Pancreas (tissue), 10 donors: ENCODE measurements at places on chromosomes 7 and 10. TPM values are rescaled to one million over a fixed set of nuclear protein-coding genes. Genes with fewer than 3 reads are reported as not detected.
A peak's percentile ranks its signal among the peaks of the same experiment; 100 is the strongest.

GRCh38 chr10:54710918-54711317 is 90.1 kb downstream of the PCDH15 start:
- no peak overlapping the region for H3K4me3 ChIP-seq
- no peaks in the 10 kb centered on the region for H3K4me1 ChIP-seq
- no peaks in the 10 kb centered on the region for H3K27me3 ChIP-seq
- H3K36me3 ChIP-seq: no peaks in the 10 kb centered on the region
- H3K27ac ChIP-seq: no peak overlapping the region

DNA sequence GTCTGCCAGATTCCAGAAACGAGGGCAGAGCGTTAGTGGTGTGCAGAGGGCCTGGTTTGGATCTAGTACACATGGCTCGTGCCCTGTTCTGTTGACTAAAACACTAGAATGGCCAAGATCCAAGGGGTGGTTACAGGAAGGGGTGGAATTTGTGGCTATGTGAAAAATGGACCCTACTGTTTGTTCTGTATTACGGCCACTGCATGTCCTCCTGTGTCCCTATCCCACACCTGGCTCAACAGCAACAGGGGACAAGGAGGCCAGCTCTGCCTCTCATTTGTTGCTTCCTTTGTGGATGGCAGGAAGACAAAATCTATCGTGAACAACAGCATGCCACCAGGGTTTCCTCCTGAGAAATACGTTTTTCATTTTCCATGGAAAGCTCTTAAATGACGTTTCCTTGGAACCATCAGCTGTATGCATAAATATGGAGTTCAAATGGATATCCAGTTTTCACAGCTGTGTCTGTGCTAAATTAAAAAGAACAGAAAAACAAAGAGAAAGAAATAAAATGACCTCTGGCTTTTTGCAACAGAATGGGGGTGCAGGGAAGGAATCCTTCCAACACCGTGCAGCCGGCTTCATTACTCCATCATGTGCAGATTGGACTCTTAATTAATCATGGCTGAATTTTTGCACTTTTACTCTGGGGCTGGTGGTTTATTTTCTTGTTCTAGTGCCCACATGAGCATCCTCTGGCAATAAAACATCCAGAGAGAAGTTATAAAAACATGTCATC is 318.9 kb downstream of the CXCL12 start:
- H3K4me1 ChIP-seq: no peaks in the 10 kb centered on the region
- H3K4me3 ChIP-seq: no peak overlapping the region
- H3K27me3 ChIP-seq: no peaks in the 10 kb centered on the region
- no peaks in the 10 kb centered on the region for H3K36me3 ChIP-seq
- no peak for DNase-seq

GRCh38 chr10:26269754-26270153 is 53.2 kb downstream of the GAD2 start:
- H3K27me3 ChIP-seq: no peaks in the 10 kb centered on the region
- no peaks in the 10 kb centered on the region for H3K36me3 ChIP-seq
- H3K27ac ChIP-seq: no peak overlapping the region
- no peaks in the 10 kb centered on the region for H3K4me1 ChIP-seq

DNA sequence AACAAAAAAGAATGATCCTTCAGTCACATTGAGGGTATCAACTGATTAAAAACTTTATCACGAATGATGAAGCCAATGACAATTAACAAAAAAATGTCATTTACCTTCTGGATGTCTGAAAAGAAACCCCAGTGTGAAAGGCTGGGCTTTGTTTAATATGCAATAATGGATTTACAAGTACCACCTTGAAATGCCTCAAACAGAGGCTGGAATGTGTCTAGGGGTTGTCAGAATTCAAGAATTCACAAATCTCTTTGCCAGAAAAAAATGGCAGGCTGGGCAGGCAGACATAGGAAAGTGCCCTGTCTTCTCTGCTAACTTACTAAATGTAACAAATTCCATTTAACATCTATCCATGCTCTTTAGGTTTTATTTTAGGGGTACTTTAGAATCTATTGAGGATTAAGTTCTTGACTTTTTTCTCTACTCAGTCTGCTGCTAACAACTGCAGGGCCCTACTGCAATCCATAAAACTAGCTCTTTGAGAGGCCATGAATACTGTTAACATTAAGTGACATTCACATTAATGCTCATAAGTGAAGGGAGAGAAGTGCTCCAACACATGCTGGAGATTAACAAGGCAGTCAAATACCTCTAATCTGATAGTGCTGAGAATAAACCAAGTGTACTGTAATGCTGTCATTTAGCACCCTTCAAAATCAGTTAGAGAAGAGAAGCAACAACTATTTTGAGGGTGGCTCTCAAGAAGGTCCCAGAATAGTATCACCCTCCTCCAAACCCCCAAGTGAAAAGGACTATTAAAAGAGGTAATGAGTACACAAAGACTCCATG is 43.1 kb upstream of the KCNIP2 start:
- H3K36me3 ChIP-seq: no peaks in the 10 kb centered on the region
- no peak overlapping the region for H3K27ac ChIP-seq

GRCh38 chr10:90167174-90168064 is 466.0 kb downstream of the KIF20B start:
- no peaks in the 10 kb centered on the region for H3K27me3 ChIP-seq
- H3K4me1 ChIP-seq: no peaks in the 10 kb centered on the region
- H3K4me3 ChIP-seq: no peak overlapping the region
- no peaks in the 10 kb centered on the region for H3K36me3 ChIP-seq
- DNase-seq: no peak
- no peak overlapping the region for H3K27ac ChIP-seq

- no peak for DNase-seq
- no peaks in the 10 kb centered on the region for H3K27me3 ChIP-seq
- no peak overlapping the region for H3K27ac ChIP-seq
- H3K4me3 ChIP-seq: no peak overlapping the region
Observed at GRCh38 chr7:129343099-129343700, 91.0 kb upstream of the STRIP2 start.

DNA sequence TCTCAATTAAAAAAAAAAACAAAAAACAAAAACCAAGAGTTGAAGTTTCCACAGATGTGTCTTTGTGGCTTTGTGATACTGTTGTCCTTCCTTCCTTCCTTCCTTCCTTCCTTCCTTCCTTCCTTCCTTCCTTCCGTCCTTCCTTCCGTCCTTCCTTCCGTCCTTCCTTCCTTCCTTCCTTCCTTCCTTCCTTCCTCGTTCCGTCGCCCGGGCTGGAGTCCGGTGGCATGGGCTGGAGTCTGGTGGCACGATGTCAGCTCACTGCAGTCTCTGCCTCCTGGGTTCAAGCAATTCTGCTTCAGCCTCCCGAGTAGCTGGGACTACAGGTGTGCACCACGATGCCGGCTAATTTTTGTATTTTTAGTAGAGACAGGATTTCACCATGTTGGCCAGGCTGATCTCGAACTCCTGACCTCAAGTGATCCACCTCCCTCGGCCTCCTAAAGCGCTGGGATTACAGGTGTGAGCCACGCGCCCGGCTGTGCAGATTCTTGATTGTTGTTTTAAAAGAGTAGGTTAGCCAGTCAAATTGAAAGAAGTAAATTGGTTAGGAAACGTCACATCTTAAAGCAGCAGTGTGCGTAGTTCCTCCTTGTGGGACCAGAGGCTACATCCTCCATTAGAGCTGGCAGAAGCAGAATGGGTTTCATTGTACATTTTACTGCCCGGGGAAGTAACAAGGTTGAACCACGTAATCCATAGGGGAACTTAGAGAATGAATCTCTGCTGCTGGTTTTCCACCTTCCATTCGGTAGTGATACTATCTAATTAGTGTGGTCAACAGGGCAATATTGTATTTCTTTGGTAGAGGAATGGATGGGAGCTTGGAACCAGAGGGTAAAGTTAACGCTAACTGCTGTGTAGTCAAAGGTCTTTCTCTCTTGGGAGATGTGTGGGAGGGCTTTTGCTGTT is 20.6 kb downstream of the DNAJB6 start:
- no peaks in the 10 kb centered on the region for H3K4me1 ChIP-seq
- no peak for DNase-seq
- H3K4me3 ChIP-seq: no peak overlapping the region
- no peaks in the 10 kb centered on the region for H3K27me3 ChIP-seq
- peaks cover 7% of the 10 kb centered on the region for H3K36me3 ChIP-seq

DNA sequence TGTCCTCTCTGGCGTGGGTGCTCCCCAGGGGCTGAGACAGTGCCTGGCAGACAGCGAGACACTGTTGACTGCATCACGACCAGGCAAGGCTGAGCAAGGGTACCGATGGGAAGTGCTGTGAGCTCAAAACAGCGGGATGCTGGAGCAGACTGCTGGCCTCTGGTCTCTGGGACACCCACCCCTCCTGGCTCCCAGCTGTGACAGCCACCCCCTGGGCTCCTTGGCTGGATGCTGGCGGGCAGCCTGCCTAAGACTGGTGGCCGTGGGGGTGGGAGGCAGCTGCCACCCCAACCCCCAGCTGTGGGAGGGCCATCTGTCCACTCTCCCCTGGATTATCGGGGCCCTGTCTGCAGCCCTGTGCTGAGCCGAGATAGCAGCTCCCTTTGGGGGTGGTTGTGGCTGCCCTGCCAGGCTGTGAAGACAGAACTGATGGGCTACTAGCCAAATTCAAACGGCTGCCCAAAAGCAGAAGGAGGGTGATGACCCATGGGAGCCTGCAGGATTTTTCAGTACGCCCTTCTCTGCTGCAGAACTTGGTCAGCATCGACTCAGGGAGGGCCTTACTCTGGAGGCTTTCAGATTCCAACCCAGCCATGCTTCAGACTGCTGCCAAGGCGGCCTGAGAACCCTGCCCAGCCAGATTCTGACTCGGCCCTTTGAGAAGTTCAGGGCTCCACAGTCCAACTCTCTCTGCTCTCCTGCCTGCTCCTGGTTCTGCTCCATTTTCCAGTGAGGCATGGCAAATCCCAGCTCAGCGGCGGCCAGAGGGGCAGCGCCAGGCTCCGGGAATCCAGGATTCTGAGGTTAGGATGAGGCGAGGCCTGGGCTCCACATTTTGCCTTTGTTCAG is 125.3 kb downstream of the NEURL1 start:
- peak; percentile 56 for DNase-seq
- no peak overlapping the region for H3K27ac ChIP-seq
- no peaks in the 10 kb centered on the region for H3K4me1 ChIP-seq
- no peaks in the 10 kb centered on the region for H3K27me3 ChIP-seq

- DNase-seq: no peak
- no peaks in the 10 kb centered on the region for H3K27me3 ChIP-seq
- no peaks in the 10 kb centered on the region for H3K36me3 ChIP-seq
- no peak overlapping the region for H3K27ac ChIP-seq
- no peak overlapping the region for H3K4me3 ChIP-seq
Observed at GRCh38 chr10:71643904-71644303, 75.7 kb downstream of the C10orf105 start.

DNA sequence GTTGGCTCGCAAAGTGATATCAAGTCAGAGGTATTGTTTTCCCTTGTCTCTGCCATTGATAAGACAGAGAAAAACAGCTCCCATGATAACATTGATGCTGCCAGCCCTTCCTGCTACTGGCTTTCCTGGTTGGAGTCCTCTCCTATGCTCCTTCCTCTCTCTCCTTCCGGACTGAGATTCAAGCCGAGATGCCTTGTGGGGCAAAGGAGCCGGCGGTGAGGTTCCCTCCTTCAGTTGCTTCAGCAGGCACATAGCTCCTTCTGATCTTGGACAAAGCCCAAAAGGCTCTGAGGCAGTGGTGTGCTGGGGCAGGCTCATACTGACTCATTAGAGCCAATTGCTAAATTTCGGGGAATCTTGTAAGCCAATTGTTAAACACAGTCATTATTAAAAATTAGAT is 8.8 kb upstream of the ZCCHC24 start:
- no peak overlapping the region for H3K4me3 ChIP-seq
- no peaks in the 10 kb centered on the region for H3K27me3 ChIP-seq
- no peaks in the 10 kb centered on the region for H3K4me1 ChIP-seq
- H3K27ac ChIP-seq: no peak overlapping the region
- H3K36me3 ChIP-seq: no peaks in the 10 kb centered on the region

DNA sequence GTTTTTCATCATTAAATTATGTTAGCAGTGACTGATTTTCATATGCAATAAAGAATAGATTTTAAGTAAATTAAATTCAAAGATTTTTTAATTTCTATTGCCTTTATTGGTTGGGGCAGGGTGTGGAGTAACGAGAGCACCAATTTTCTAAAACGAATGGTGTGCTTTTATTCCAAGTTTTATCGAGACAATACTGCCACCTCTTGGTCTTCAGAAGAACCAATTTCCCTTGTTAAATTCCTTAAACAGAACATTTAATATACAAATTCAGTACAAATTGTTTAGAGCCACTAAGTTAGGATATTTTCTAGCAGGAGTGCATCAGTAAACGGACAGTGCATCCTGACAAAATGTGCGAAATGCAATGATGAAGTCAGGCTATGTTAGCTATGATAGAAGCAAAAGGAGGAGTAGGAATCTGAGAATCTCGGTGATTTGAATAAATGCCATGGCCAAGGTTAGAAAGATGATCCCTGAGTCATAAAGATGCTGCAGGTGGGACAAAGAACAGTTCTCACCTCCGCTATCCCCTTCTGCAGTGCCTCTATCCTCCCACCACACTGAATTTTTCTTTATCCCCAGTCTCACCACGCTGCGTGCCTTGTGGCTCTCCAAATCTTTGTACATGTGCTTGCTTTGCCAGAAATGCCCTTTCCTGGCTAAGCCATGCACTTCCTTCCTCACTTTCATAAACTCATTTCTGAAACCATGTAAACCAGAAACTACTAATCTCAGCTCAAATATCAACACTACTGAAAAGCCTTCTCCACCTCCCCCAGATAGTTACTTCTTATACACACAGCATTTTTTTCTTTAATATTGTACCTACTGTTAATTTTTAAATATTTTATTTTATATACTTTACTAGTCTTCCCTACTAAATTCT is 31.9 kb upstream of the AGBL3 start:
- H3K4me3 ChIP-seq: no peak overlapping the region
- DNase-seq: no peak
- H3K27ac ChIP-seq: no peak overlapping the region
- H3K4me1 ChIP-seq: no peaks in the 10 kb centered on the region
- H3K27me3 ChIP-seq: no peaks in the 10 kb centered on the region

DNA sequence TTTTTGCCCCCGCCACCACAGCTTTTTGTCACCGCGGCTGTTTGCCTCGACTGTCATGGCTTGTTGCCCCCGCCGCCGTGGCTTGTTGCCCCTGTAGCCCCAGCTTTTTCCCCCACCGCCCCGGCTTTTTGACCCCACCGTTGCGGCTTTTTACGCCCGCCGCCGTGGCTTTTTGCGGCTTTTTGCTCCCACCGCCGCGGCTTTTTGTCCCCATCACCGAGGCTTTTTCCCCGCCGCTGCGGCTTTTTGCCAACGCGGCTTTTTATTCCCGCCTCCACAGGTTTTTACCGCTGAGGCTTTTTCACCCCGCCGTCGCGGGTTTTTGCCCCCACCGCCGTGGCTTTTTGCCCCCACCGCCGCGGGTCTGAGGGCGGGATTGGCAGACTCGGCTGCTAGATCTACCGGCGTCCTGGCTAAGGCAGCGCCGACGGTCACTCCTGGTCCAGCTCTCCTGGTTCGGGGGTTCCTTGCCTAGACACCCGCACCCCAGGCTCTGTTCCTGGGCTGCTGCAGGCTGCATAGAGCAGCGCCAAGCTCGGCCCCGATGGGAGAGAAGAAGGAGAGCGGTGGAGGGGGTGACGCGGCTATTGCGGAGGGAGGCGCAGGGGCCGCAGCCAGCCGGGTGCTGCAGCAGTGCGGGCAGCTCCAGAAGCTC is 637.7 kb downstream of the ZNF716 start:
- H3K4me3 ChIP-seq: no peak overlapping the region
- peak; percentile 37 for DNase-seq
- H3K4me1 ChIP-seq: no peaks in the 10 kb centered on the region

GRCh38 chr10:7003831-7004395 is 406.9 kb downstream of the SFMBT2 start:
- no peaks in the 10 kb centered on the region for H3K27me3 ChIP-seq
- H3K4me3 ChIP-seq: no peak overlapping the region
- no peaks in the 10 kb centered on the region for H3K4me1 ChIP-seq
- no peak overlapping the region for H3K27ac ChIP-seq

Gene ANKRD26
- 1.7 TPM for total RNA-seq

Gene PPP3CB
- total RNA-seq: 13.6 TPM

Gene UPP1
- total RNA-seq: 9.1 TPM

Gene SLC18A3
- total RNA-seq: not detected

Gene PDE6C
- total RNA-seq: not detected

Gene BLNK
- total RNA-seq: 7.1 TPM

Gene PPRC1
- 11.7 TPM for total RNA-seq

Gene CTNNA3
- 0.41 TPM for total RNA-seq

Gene TMEM273
- total RNA-seq: 1.9 TPM
